Stomach (tissue), 19 donors: ENCODE measurements at places on chromosomes 4 and X. TPM values are rescaled to one million over a fixed set of nuclear protein-coding genes. Genes with fewer than 3 reads are reported as not detected.

MAGEB2 gene
- not detected for total RNA-seq

CT45A10 gene
- not detected for total RNA-seq

IL13RA1 gene
- 110 TPM for total RNA-seq

STS gene
- 2.3 TPM for total RNA-seq

FHDC1 gene
- total RNA-seq: 8.6 TPM

PRKG2 gene
- not detected for total RNA-seq

CSN1S1 gene
- not detected for total RNA-seq

CAPN6 gene
- total RNA-seq: 6.1 TPM

ARHGAP24 gene
- 53.6 TPM for total RNA-seq

LRIT3 gene
- total RNA-seq: not detected

SFRP2 gene
- 11.7 TPM for total RNA-seq

RNF175 gene
- total RNA-seq: not detected

HHIP gene
- not detected for total RNA-seq

DRD5 gene
- not detected for total RNA-seq

RAI2 gene
- total RNA-seq: 4.1 TPM

CXCL6 gene
- 0.18 TPM for total RNA-seq

CXCL1 gene
- total RNA-seq: 2.2 TPM

MTM1 gene
- total RNA-seq: 5.8 TPM

TMEM144 gene
- 40.4 TPM for total RNA-seq

GLA gene
- total RNA-seq: 19.6 TPM

FAM241A gene
- total RNA-seq: 0.58 TPM
